NCI-H146 (cell line): ENCODE measurements at places on chromosomes 2 and 18.

DNA sequence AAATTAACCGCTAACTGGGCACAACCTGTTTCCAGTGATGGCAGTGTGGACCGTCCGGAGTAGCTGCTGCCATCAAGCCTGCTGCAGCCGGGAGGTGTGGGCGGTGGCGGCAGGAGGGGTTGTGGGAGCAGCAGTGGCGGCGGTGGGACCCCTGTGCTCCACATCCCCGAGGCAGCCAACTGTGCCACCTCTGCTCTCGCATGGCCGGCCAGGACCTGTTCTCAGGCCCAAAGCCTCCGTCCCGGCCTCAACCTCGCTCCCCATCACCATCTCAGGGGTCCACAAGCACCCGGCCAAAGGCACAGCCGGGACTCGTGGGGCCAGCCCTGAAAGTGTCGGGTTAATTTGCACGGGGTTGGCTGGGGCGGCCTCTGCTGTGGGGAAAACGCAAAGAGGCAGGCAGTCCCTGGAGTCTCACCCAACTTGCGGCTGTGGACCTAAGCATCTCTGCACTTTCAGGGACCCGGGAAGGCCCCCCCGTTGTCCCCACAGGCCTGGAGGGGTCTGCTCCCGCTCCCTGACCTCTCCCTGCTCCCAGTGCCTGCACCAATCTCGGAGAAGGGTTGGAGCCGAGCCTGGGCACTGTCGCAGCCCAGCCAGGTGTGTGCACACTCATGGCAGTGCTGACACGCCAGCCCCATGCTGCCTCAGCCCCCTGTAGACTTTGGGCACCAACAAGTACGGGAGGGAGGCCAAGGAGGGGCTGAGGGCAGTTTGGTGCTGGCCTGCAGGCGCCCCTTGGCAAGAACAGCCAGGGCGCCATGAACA, 44.4 kb upstream of the PEX13 start:
- no peak for DNase-seq

DNA sequence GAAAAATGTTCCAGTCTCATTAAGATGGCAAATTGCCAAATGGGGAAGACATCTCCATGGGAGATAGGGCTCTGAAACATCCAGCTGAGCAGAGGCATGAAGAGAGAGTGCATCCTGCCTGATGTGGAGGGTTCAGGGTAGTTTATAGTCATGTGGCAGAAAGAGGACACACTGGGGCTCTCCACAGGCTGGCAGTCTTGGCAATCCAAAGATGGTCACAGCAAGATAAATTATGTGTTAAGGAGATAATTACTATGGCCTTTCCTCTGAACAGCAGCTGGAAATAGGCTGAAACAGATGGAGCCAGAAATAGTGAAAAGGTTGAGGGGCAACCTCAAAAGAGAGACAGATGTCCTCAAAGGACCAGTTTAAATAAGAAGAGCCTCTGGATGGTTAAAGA, 97.2 kb downstream of the DCC start:
- peak; percentile 50 for DNase-seq

DNA sequence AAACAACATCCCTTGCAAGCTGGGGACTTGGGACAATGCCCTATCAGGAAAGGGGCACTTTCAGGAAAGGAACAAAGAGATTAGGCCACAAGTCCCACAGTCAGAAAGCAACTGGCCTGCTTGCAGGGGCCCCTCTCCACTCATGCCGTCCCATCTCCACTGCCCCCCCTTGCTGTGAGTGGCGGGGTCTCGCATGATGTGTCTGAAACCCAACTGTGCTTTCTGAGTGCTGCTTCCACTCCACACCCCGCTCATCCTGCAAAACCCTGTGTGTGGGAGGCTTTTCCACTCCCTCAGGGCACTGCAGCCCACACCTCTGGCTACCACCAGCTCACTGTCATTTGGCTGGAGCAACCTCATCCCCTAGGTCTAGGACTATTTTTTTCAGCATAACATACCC, 7.9 kb downstream of the HS6ST1 start:
- no peak for DNase-seq

DNA sequence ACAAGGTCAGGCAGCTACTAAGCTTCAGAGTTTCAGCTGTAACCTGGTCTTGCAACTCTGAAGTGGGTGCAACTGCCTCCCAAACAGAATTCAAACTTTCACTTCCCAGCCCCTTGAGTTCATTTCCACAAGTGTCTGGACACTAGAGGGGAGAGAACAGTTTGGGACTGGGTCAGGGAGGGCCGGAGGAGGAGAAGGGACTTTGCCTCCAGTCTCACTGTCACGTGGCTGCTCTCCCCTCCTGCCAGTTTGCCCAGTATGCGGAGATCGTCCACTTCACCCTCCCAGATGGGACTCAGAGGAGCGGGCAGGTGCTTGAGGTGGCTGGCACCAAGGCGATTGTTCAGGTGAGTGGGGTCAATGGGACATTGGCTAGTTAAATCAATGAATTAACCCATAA, 20.6 kb upstream of the ANKRD53 start:
- DNase-seq = no peak

DNA sequence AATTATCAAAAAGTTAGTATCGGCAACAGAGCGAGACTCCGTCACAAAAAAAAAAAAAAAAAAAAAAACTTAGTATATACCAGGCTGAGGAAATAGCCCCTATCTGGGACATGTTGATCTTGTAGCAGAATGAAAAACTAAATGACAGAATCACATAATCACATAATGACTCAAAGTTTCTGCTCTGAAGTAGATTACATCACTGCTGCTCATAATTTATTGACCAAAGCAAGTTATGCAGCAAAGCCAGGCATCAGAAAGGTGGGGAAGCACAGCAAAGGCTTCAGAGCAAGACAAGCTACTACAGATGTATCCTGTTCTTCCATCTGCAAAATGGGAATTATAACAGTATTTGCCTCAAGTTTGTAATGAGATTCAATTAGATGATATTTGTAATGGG, 68.1 kb downstream of the BOD1L2 start:
- DNase-seq = no peak

GRCh38 chr2:71706121-71706520, 252.8 kb downstream of the DYSF start:
- DNase-seq = peak; percentile 39

DNA sequence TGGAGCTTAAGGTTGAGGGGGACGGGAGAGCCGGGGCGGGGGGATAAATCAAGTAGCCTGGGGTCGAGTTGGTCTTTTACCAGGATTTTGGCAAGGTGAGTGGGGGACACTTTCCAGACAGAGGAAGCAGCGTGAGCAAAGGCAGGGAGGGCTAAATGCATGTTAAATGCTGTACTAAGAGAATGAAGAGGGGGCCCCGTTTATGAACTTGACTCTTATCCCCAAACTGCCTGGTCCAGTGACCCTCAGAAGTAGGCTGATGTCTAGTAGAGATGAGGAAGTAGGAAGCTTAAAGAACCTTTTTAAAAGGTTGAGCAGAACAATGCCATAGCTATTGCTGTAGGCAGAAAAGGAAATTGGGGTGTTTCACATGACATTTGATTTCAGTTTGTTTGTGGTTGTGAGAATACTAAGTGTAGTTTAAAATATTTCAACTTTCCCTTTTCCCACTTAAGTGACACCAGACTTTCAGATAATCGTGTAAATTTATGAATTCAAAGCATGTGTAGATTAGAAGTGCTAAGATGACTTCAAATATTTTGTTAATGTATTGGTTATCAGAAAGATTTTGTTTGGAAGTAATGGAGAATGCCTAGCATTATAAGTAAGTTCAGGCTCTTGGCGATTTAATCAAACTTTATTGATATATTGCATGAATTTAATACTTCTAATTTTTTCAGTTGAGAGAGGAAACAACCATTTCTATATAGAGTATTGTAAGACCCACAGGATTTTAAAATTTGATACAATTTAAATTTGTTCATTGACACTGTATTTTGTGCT, 1.8 kb downstream of the REL start:
- DNase-seq = peak; percentile 9

DNA sequence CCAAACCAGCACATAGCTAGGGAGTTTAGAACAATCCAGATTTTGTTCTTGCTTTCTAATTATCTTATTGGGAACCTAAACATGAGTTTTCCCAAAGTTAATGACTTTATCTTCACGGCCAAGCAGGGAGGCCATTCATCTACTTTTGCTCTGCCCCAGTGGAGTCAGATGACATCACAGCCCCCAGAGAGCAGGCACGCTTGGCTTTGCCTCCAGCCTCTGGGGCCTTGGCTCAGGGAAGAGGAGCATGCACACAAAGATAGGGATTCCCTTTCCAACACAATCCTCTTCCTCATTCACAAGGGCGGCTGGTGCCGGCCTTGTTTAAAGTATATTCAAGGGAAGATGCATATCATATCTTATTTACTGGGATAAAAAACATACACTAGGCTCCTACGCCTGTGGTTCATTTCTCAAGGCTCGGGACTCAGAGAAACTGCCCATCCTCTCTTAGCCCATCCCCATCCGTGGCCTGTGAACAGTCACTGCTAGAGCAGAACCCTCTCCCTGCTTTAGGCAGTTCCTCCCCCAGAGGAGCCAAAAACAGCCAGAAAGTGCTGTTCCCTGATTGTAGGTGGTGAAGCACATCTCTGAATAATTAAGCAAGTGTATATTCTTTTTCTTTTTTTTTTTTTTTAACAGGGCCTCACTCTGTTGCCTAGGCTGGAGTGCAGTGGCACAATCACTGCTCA, 21.2 kb downstream of the TGFA start:
- DNase-seq = no peak

DNA sequence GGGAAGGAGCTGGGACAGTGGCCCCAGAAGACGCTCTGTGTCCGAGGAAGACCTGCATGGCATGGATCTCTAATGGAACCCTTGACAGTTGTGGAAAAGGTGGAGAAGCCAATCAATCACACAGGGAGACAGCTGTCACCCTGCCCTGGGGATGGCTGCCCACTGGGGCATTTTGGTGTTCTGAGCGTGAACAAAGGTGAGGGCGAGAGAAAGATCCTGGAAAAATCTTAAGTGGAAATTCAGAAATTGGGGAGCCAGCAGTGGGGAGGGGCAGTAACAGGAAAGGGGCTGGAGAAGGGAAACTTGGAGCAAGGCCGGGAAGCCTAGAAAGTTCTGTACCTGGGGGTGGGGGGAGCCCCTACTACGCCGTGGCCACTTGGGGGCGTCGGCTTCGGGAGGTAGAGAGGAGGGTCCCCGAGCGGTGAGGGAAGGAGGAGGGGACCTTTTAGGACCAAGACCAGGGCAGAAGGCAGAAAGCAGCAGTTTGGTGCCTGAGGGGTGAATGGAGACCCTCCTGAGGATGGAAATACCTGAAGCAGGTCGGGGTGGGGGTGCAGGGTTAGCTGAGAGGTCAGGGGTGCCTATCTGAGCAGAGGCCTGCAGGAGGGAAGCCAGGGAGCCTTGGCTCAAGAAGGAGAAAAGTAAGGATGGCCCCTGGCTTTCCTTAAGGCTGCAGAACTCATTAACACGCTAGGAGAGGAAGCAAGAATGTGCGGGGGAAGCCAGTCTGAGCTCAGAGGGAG, 30.0 kb downstream of the NGEF start:
- no peak for DNase-seq

DNA sequence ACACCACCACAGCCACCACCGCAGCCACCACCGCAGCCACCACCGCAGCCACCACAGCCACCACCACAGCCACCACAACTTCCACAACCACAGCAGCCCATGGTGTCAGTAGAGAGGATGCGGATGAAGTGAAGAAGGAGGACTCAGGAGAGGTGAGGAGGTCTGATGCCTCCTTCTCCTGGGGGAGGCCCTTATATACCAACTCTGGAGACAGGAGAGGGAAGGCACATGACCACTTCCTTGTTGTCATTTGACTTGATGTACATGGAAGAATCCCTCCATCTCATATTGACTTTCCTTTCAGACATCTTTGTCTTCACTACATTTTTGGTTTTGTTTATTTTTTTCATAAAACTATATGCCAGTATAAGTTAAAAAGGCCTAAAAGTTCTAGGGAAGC, at the start of gene SCYGR3:
Gene SCYGR3, minus strand, starts transcription at position 101 of the 400 bp plus-strand sequence. Its CDS starts 0 bp downstream, at position 101.
- DNase-seq = no peak

GRCh38 chr2:165274698-165275097, 35.5 kb downstream of the SCN2A start:
- DNase-seq = no peak

- no peak for DNase-seq
Measured at GRCh38 chr2:41026613-41027012, 574.7 kb upstream of the SLC8A1 start.

GRCh38 chr2:160333324-160334027, 133.4 kb upstream of the ITGB6 start:
- no peak for DNase-seq

GRCh38 chr18:78071776-78072175, 822.1 kb downstream of the GALR1 start:
- no peak for DNase-seq

DNA sequence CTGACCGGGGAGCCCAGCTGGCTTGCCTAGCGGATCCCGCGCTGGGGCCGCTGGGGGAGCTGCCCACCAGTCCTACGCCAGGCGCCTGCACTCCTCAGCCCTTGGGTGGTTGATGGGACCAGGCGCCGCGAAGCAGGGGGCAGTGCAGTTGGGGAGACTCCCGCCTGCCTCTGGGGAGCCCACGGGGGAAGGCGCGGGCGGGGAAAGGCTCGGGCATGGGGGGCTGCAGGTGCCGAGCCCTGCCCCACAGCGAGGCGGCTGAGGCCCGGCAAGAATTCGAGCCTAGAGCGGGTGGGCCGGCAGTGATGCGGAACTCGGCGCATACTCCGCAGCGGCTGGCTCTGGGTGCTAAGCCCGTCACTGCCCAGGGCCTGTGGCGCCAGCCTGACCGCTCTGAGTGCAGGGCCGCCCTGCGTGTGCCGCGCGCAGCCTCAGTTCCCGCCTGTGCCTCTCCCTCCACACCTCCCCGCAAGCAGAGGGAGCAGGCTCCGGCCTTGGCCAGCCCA, 249.1 kb upstream of the TEKT4 start:
- no peak for DNase-seq

GRCh38 chr2:95384854-95385569, 17.5 kb upstream of the FAHD2A start:
- no peak for DNase-seq

DNA sequence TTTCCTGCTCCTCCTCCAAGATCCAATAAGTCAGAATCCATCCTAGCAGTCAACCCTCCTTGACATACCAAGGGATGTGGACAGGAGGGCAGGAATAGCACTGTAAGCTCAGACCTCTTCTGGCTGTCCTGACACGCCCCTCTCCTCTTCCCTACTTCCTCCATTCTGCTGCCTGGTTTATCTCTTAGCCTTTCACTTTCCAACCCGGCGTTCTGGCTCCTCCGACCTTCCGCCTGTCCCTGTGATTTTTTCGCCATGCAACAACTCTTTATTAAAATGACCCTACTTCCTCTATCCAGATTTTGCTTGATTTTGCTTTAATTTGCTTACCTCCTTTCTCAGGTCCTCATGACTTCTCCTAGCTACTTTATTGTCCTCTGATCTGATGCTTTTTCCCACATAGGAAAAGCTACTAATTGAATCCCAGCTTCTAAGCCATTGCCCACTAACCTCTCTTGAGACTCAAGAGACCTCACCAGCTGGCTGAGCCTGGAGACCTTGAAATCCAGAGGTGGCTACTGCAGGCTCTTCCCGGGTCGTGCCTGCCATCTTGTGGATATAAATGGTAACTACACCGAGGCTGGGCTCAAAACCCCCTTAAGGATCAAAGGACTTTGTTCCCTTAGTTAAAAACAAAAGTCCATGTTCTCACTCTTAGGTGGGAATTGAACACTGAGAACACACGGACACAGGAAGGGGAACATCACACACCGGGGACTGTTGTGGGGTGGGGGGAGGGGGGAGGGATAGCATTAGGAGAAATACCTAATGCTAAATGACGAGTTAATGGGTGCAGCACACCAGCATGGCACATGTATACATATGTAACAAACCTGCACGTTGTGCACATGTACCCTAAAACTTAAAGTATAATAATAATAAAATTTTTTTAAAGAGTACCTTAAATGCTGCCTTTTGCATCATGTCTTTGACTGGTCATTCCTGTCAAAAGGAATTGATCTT, 139.4 kb downstream of the AKAIN1 start:
- peak; percentile 54 for DNase-seq
